ENCODE measurements at places on chromosomes 5 and 9.

DNA sequence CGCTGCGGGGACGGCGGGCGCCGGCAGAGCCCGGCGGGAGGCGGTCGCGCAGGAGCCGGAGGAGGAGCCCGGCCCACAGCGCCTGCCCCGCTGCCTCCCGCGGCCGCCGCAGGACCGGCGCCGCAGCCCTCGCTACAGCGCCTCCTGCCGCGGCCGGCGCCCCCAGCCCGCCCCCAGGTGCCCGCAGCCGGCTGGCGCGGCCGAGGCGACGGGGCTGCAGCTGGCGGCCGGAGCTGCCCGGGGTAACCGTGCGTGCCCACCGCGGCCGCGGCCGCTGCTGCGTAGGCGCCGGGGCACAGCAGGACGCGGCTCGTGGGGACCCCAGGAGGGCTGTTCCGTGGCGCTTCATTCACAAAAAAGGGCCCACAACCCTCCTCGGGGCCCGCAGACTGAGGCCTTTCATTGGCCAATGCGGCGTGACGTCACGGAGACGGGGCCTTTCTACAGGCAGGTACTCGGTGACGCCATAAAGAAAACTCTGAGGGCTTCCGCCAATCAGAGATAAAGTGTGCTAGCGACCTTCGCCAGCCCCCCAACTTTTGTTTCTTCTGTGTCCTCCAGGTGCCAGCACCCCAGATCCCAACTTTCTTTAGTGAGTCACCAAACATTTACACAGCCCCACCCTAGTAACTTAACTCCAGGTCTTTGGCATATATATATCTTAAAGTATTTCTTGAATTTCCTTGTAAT lies at the start of gene CDC14B:
Gene CDC14B (minus strand): TSS at position 353 of the 690 bp plus-strand sequence. CDS start 465 bp downstream, outside the sequence.
- no peaks in the 10 kb centered on the region for H3K4me1 ChIP-seq
- DNase-seq: no peak
- H3K27ac ChIP-seq: no peak within 1 kb of the TSS
- H3K27me3 ChIP-seq: no peaks in the 10 kb centered on the region
- H3K4me3 ChIP-seq: no peak within 1 kb of the TSS

GRCh38 chr9:5435912-5436311 lies 1.8 kb downstream of the PLGRKT start:
- no peak overlapping the region for H3K4me3 ChIP-seq
- no peak overlapping the region for H3K27ac ChIP-seq
- H3K27me3 ChIP-seq: no peaks in the 10 kb centered on the region
- DNase-seq: no peak
- H3K36me3 ChIP-seq: peaks cover 14% of the 10 kb centered on the region

DNA sequence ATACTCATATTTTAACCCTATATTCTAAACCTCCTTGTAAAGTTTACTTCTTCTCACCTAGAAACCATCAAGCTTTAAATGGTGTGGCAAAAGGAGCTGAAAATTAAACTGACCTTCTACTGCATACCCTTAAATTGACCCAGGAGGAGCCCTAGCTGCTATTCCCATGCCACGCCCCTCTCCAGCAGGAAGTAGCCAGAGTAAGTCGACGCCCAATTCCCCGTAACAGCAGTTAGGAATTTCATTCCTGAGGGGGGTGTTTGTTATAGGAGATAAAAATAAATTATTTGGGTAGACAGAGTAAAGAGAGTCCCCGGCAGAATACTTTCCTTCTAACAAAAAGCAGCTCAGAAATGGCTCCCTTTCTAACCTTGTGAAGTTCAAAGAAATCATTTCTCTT lies 111.8 kb upstream of the FAM174A start:
- no peaks in the 10 kb centered on the region for H3K27me3 ChIP-seq
- no peak overlapping the region for H3K4me3 ChIP-seq
- no peak overlapping the region for H3K27ac ChIP-seq

DNA sequence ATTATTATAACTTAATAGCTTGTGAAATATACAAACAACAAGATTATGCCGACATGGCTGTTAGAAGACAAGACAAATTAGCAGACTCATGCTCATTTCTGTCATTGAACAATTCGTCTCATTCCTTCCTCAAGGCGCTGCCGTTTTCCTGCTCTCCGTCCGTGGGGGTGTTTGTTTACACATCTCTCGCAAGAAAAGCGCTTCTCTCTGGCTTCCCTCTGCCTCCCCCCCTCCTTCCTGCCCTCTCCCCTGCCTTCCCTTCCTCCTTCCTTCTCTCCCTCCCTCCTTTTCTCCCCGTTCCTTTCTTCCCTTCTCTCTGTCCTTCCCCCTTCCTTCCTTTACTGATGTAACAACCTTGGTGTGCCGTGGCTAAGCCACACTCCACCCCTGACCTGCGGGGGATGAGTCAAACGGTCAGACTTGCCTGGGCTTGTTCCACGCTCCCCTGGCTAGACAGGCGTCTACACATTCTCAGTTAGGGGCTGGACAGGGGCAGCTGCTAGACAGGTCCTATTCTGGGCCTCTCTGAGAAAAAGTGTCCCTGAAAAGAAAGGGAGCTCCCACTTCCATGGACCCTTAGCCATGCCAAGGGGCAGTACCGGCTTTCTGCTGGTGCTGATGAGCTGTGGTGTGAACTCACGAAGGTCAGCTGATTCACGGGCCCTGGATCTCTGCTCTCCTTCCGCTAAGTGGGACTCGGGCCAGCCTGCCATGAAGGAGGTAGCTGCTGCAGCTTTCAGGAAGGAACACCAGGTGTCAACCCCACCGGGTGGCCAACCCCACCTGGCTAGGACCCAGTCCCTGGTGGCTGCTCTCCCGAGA lies 32.0 kb upstream of the SPTLC1 start:
- no peaks in the 10 kb centered on the region for H3K36me3 ChIP-seq
- H3K4me3 ChIP-seq: no peak overlapping the region
- H3K27ac ChIP-seq: no peak overlapping the region
- no peak for DNase-seq

DNA sequence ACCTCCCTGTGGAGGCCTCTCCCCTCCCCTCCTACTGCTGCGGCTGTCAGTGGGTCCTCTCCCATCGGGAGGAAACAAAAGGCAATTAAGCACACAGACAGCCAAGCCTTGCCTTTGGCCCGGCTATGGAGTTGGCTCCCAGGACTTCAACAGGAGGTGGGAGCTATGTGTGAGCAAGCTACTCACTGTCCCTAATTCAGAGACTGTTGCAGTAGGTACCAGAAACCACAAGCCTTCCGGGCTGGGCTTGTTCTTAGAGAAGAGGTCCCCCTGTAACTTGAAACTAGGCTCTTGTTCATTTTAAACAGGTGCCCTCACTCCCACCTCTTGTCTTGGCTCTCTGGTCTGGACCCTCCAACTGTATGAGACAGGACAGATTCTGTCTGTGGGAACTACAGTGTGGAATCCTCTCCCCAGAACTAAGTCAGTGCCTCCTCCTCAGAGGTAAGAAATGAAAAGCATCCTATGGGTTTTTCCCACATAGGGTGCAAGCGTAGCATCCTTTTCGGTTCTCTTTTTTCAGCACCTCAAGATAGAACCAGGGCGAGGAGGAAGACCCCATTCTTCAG lies 561.1 kb downstream of the EBF1 start:
- no peaks in the 10 kb centered on the region for H3K27me3 ChIP-seq
- no peaks in the 10 kb centered on the region for H3K36me3 ChIP-seq
- DNase-seq: no peak
- H3K4me3 ChIP-seq: no peak overlapping the region
- H3K4me1 ChIP-seq: no peaks in the 10 kb centered on the region

DNA sequence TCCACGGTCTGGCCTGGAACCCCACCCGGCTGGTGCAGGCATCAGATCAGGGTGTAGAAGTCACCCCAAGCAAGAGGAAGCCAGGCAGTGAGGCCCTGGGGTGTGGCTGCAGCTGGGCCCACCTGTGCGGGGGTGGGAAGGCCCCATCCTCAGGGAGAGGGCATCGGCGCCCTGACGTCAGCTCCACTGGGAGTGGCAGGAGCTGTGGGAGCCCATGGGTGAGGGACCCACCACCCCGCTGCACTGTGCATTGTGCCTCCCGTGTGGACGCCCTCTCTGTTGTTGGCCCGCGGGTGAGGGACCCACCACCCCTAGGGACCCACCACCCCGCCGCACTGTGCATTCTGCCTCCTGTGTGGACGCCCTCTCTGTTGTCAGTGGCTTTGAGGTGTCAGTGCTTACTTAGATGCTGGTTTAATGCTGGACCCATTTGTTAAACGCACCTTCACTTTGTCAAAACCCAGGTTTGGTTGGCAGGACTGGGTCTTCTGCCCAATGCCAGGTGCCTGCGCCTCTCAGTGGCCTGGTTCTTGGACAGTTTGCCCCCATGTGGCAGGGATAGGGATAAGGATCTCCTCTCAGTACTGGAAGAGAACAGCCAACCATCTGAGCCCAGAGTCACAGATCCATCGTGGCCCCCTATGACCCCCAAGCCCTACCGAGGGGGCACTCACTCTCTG lies 6.9 kb upstream of the EXOC3 start:
- H3K27ac ChIP-seq: no peak overlapping the region
- no peaks in the 10 kb centered on the region for H3K36me3 ChIP-seq
- H3K27me3 ChIP-seq: no peaks in the 10 kb centered on the region
- no peak overlapping the region for H3K4me3 ChIP-seq
- peaks cover 14% of the 10 kb centered on the region for H3K4me1 ChIP-seq

DNA sequence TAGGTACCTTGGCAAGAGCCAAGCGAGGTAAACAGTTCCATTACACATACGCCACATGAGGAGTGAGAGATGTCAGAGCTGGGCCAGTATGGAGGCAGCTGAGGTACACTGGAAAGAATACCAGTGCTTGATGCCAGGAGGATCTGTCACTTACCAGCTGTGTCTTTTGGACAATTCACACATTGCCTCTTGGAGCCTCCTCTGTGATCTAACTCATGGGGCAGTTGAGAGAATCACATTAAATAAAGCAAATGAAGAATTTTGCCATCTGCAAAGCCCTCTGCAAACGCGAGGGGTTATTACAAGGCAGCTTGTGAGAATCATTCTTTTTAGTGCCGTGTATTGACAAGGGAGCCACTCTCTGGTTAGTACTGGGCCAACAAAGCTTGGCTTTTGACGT lies 429.7 kb upstream of the KLF4 start:
- no peaks in the 10 kb centered on the region for H3K36me3 ChIP-seq
- H3K4me1 ChIP-seq: no peaks in the 10 kb centered on the region
- H3K27ac ChIP-seq: no peak overlapping the region
- no peak overlapping the region for H3K4me3 ChIP-seq
- DNase-seq: no peak

DNA sequence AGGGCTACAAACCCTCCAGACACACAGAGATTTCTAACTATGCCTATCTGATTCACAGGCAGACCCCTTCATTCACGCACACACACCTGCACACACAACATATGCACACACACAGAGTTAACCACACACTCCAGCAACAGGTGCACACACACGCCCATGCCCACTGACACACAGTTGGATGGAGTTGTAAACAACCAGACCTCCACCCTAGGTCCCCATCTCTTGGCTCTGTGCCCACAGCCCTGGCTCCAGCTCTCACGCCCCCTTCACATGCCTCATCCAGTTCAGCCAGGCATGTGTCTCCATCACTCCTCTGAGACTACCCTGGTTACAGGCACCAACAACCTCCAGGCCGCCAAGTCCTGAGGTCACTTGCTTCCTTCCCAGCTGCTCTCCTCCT lies 61.1 kb downstream of the PSD2 start:
- H3K4me3 ChIP-seq: no peak overlapping the region
- no peaks in the 10 kb centered on the region for H3K27me3 ChIP-seq
- no peak overlapping the region for H3K27ac ChIP-seq
- no peaks in the 10 kb centered on the region for H3K4me1 ChIP-seq
- no peak for DNase-seq

- no peak overlapping the region for H3K4me3 ChIP-seq
- H3K36me3 ChIP-seq: peaks cover 17% of the 10 kb centered on the region
- DNase-seq: peak; percentile 29
- 0 out of 2 replicates have a peak, but pooled peaks cover 3% of the 10 kb centered on the region for H3K4me1 ChIP-seq
Observed at GRCh38 chr9:128497824-128498610, 6.5 kb upstream of the GLE1 start.

DNA sequence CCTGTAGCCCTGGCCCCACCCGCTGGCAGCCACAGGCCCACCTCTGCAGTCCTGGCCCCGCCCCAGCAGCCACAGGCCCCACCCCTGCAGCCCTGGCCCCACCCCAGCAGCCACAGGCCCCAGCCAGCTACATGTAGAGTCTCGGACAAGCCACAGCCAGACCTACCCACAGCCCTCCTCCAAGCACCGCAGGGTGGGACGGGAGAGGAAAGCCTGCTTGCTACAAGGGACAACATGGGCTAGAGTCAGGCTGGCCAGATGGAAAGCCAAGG lies 49.5 kb upstream of the SARDH start:
- H3K4me3 ChIP-seq: no peak overlapping the region
- H3K4me1 ChIP-seq: peaks cover 22% of the 10 kb centered on the region
- no peaks in the 10 kb centered on the region for H3K27me3 ChIP-seq
- H3K36me3 ChIP-seq: no peaks in the 10 kb centered on the region

- no peak overlapping the region for H3K4me3 ChIP-seq
- DNase-seq: no peak
- no peak overlapping the region for H3K27ac ChIP-seq
- H3K36me3 ChIP-seq: no peaks in the 10 kb centered on the region
- H3K4me1 ChIP-seq: no peaks in the 10 kb centered on the region
Observed at GRCh38 chr5:17989036-17989435, 354.8 kb downstream of the TAF11L14 start.

- DNase-seq: no peak
- no peaks in the 10 kb centered on the region for H3K36me3 ChIP-seq
- H3K27me3 ChIP-seq: no peaks in the 10 kb centered on the region
- H3K4me3 ChIP-seq: no peak overlapping the region
- H3K27ac ChIP-seq: no peak overlapping the region
- peaks cover 5% of the 10 kb centered on the region for H3K4me1 ChIP-seq
Observed at GRCh38 chr5:34699155-34700077, 43.3 kb downstream of the RAI14 start.

DNA sequence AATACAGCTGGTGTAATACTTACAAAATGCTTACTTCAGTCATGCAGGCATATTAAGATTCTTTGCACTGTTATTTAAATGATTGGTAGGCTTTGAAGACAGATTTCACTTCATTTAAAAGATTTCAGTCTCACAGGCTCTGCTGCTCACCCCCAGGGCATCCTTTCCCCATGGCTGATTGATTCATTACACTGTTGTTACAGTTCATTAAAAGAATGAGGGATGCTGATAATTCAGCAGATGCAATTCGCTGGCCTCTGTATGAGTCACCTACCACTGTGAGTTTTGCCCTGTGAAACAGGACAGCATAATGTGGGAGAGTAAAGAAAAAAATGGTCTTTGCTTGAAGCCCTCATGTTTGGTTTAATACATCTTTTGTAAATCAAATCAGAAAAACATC lies 246.9 kb downstream of the CYLC2 start:
- H3K4me3 ChIP-seq: no peak overlapping the region
- H3K27ac ChIP-seq: no peak overlapping the region

DNA sequence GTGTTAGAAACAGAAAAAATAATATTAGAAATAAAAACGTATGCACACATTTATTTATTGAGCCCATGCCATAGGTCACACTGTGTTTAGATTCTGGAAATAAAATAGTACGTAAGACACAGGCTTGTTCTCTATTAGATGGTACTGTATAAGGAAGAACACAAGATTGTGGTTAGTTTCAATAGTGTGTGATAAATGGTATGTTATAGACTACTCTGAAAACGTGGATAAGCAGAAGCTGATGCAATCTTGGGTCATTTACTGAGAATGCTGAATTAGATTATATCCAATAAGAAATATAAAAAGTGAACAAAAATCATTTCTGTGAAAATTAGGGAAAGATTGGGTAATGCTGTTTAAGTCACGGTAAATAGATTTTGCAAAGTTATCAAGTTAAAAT lies 1456.4 kb upstream of the ACO1 start:
- H3K4me1 ChIP-seq: no peaks in the 10 kb centered on the region
- DNase-seq: no peak
- H3K4me3 ChIP-seq: no peak overlapping the region
- no peaks in the 10 kb centered on the region for H3K27me3 ChIP-seq
- no peaks in the 10 kb centered on the region for H3K36me3 ChIP-seq

Data from Karpas-422 (cell line).